ENCODE measurements at places on chromosomes 12 and 14.

GRCh38 chr12:85569261-85569660, 266.9 kb downstream of the RASSF9 start:
- ATAC-seq, result no peak

GRCh38 chr12:68303850-68304249, 28.3 kb downstream of the MDM1 start:
- no peak for ATAC-seq

- no peak for ATAC-seq
Measured at GRCh38 chr14:106067935-106068334, 541.6 kb downstream of the TMEM121 start.

DNA sequence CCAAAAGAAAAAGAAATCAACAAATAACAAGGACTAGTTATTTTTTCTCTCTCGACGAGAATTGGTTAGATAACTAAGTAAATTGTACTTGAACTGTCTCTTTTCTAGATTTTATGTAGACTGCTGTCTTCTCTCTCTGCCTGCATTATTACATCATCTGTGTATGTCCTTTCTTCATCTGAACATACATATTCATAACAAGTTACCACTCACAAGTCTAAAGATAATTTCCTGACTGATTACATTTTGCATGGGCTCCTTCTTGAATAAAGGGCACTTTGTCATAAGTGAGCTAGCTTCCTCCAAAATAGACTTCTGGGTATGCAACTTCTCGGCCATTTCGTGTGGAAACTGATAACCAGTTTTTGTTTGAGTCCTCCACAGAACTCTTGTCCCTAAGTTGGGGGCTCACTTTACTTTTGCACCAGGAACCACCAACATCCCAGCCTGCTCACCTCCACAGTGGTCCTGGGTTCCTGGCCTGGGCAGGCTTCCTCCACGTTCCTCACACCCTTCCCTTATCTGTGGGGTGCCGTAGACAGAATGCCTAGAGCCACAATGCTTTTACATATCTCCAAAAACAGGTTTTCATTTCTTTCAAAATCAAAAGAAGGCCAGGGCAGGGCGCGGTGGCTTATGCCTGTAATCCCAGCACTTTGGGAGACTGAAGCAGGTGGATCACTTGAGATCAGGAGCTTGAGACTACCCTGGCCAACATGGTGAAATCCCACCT, 6.2 kb upstream of the DDX47 start:
- ATAC-seq, result no peak

GRCh38 chr14:89466484-89466883, 49.5 kb upstream of the FOXN3 start:
- ATAC-seq, result no peak

DNA sequence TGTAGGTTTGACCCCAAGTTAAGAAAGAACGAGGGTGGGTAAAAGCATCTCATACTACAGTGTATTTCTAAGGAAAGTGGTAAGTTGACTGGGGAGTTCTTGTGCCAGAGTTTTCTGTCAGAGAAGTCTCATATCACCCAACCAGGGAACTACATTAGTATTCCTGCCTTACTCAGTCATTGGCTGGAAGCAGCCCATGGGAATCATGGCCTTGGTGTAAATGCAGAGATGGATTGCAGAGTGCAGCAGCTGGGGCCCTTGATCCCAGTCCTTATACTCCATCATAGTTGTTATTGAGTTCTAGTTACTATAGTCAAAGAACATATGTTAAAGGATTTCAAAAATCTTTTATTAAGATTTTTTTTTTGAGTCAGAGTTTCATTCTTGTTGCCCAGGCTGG, 105.8 kb downstream of the MNAT1 start:
- ATAC-seq, result no peak

GRCh38 chr14:76491172-76491930, 115.4 kb downstream of the ESRRB start:
- no peak for ATAC-seq
